ENCODE measurements at places on chromosomes 1 and 21.

- DNase-seq = no peak
Measured at GRCh38 chr1:9258629-9259028, 24.1 kb downstream of the H6PD start.

DNA sequence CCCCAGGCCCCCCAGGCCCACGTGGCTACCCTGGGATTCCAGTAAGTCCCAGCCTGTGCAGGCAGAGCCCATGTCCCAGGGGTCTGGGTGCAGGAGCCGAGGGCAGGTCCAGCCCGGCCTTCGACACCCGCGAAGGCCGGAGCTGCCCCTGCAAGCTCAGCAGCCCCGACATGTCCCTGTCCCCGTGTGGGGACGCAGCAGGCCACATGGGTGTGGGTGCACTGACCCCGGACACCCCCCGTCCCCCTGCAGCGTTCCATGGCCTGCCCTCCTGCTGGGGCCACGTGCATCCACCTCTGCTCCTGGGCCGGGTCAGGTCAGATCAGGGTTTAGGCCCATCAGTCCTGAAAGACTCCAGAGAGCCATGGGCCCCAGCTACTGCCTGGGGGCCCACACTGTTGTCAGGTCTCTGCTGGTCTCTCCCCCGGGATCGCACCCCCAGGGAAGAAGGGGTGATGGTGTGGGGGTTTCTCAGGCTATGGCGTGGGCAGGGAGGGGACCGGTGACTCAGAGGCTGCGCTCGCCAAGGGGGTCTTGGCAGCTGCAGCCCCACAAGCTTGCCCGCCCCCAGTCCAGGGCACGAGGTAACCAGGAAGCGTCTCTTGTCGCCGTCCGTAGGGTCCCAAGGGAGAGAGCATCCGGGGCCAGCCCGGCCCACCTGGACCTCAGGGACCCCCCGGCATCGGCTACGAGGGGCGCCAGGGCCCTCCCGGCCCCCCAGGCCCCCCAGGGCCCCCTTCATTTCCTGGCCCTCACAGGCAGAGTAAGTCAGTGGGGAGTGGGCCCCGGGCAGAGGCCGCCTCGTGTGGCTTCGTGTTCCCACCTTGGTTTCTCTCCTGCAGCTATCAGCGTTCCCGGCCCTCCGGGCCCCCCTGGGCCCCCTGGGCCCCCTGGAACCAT lies 37.5 kb downstream of the SLC19A1 start:
- DNase-seq = no peak

DNA sequence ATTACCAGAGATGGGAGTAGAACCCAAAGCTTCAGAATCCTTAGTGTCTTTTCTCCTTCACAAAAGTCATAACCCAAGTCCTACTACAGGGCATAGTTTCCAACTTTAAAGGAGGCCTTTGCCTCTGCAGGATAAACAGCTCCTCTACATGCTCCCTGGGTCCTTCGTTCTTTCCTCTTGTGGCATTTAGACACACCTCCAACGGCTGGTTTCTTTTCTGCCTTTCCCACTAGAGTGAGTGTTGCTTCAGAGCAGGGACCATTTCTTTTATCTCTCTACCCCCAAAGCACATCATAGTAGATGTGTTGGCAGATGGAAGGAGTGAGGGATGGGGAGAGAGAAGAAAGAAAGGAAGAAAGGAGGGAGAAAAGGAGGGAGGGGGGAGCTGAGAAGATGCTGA lies 144.7 kb upstream of the SPATA6 start:
- DNase-seq = no peak

DNA sequence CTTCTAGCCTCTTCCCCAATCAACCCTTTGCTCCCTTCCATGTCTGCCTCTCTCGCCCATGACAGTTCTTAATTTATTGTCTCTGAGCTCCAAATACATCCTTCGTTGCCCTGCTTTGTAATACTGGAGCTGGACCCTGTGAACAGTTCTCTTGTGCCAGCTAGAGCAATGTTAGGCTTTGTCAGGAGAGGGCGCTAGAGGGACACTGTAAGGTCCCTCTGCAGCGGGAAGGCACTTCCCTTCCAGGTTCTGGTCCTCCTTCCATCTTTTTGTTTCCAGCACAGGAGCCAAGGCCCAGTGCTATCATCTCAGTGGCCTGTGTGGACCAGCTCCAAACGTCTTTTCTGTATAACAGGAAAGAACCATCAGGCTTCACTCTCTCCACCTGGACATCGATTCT lies 95.9 kb downstream of the PTPRU start:
- no peak for DNase-seq

- DNase-seq = no peak
Measured at GRCh38 chr1:29062157-29062942, 61.4 kb downstream of the TMEM200B start.
